ENCODE measurements at places on chromosomes 16 and 17.

GRCh38 chr17:76271669-76272540 lies 6.8 kb downstream of the UBALD2 start:
- DNase-seq, result peak; percentile 91

DNA sequence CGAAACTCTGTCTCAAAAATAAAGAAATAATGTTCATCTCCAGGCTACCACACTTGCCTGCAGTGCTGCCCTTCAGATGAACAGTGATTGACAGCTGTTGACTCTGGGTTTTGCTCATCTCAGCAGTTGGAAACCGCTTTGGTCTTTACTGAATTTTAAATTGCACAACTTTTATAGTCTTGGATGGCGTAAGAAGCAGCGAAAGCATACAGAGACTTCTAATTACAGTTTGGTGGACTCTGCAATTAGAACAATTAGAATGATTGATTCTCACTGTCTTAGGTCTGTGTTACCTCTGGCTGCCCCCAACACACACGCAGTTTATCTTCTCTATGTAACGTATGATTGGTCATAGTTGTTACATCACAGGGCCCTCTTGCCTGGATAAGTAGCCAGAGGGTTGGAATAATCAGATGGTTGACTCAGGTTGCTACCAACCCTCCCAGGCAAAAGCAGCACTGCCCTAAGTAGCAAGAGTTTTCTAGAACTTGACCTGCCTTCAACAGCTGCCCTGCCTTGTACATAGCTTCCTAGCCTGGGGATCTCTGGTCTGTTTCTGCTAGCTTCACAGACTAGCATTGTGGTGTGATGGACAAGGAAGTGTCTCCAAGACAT lies 1.9 kb upstream of the NAT9 start:
- DNase-seq, result no peak

- DNase-seq, result peak; percentile 80
Observed at GRCh38 chr17:39209317-39210092, 9.4 kb downstream of the RPL19 start.

- no peak for DNase-seq
Observed at GRCh38 chr17:33438139-33438538, 145.0 kb upstream of the ASIC2 start.

GRCh38 chr17:43915559-43915958 lies 8.2 kb upstream of the MPP2 start:
- DNase-seq, result no peak

DNA sequence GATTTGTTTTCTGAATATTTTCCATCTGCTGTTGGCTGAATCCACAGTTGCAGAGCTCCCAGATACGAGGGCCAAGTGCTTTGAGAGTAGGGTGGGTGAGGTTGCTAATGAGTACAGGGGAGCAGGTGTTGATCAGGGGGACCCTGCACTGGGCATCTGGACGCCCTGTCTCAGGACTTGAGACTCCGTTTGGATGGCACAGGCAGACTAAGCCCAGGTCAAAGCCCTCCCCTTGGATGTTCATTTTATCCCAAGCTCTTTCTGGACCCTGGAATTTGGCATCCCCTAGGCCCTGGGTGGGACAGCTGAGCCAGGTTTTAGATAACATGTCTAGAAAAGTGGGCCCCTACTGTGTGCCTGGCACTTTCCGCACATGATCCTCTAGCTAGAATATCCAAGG lies 12.1 kb downstream of the USP6 start:
- no peak for DNase-seq

DNA sequence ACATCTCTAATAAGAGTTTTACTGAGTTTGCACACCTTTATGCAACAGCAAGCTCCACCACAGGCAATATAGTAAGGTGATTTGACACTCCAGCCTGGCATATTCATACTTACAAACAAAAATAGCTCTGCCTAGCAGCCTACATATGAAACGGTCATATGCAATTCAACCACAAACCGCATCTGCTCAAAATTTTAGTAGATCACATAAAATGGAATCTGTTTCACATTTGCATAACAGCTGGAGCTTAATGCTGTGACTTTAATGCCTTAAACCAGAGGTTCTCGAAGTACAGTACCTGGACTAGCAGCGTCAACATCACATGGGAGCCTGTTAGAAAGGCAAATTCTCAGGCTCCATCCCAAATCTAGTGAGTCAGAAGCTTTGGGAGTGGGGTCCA lies 578.4 kb downstream of the CDH11 start:
- no peak for DNase-seq

DNA sequence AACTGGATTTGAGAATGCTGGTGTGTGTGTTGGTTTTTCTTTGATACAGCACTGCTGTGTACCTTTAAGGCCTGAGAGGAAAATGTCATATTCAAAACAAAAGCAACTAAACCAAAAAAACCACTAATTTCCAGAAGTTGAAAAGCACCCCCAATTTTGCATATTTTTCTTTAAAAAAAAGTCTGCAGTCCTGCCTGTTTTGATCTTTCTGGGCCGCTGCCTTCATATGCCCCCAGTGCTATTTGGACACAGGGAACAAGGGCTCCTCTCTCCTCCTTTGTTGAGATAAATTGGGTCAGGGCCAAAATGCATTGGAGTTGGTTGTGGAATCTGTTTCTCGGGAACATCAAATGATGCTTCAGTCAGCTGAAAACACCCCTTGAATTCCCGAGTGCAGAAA lies 26.9 kb downstream of the GPT2 start:
- DNase-seq, result no peak

- DNase-seq, result peak; percentile 36
Observed at GRCh38 chr17:8867361-8867981, at the start of gene PIK3R6. TSS of gene PIK3R6 (minus strand) at chr17:8867674. CDS start at chr17:8849794, 17,880 bp downstream.

GRCh38 chr17:40903129-40903847 lies 18.2 kb upstream of the KRT20 start:
- DNase-seq, result no peak

DNA sequence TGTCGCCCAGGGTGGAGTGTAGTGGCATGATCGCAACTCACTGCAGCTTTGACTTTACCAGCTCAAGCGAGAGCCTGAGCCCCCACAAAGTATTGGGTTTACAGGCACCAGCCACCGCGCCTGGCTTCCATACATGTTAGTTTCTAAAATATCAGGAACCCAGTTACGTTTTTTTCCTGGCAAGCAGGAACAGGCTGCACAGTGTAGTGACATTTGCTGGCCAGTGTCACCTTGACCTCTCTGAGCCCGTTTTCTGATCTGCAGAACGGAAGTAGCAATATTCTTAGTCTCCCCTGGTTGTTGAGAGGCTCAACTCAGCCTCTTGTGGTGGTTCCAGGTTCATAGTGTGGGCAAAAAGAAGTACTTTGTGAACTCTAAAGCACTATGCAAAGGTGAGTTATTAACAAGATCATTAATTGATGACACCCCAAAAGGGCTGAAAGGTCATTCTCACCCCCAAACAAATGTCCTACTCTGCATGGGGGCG lies 15.6 kb downstream of the IGF2BP1 start:
- no peak for DNase-seq

DNA sequence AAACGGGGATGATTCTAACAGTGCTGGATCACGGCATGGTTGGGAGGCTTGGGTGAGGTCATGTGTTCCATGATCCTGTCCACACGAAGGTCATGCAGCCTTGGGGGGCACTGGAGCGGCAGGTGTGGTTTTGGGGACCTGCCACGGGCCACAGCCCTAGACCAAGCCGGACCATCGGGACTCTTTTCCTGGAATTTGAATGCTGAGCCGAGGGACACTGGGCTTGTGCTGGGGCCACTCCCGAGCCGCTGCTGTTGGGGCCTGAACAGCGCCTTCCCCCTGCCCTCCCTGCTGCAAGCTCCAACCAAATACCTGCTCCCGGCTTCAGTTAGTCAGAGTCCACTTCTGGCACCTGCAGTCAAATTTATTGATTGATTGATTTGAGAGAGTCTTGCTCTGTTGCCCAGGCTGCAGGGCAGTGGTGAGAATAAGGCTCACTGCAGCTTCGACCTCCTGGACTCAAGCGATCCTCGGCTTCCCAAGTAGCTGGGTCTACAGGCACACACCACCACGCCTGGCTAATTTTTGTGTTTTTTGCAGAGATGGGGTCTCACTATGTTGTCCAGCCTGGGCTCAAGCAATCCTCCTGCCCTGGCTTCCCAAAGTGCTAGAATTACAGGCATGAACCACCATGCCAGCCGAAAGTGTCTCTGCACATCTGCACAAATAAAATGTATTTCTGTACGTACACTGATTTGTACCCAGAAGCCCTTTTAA lies 37.2 kb upstream of the SLC38A10 start:
- no peak for DNase-seq

GRCh38 chr17:6505425-6506142 lies 50.8 kb downstream of the PITPNM3 start:
- DNase-seq, result no peak

GRCh38 chr16:65671071-65671470 lies 549.2 kb upstream of the CDH11 start:
- DNase-seq, result no peak

- no peak for DNase-seq
Observed at GRCh38 chr17:68204736-68205135, 43.1 kb upstream of the AMZ2 start.
